ENCODE measurements at places on chromosomes 5 and 9.

DNA sequence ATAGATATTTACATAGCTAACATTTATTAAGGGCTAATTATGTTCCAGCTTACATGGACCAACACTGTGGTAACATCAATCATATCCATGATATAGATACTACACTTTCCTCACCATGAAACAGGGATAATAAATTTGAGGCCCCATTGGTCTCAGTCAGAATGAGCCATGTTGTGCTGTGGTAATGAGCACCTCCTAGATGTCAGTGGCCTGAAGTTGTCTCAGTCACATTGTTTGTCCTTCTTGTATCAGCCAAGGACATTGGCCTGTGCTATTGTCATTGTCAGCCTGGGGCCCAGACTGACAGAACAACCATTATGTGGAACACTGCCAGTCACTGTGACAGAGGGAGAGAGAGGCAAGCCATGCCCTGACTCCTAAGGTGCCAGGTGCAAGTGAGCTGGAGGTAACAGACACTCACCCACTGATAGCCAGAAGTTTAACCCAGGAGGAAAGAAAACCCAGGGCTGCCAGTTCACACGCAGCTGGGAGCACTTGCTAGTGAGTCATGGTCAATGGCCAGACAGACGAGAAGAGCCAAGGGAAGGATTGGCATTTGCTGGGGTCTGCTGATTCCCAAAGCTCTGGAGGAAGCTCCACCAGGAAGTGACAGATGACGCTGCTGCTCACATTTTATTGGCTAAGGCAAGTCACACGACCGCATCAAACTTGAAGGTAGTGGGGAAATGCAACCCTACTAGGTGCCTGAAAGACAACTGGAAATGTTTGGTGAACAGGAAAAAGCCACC is 224.2 kb downstream of the MELK start:
- DNase-seq: no peak

DNA sequence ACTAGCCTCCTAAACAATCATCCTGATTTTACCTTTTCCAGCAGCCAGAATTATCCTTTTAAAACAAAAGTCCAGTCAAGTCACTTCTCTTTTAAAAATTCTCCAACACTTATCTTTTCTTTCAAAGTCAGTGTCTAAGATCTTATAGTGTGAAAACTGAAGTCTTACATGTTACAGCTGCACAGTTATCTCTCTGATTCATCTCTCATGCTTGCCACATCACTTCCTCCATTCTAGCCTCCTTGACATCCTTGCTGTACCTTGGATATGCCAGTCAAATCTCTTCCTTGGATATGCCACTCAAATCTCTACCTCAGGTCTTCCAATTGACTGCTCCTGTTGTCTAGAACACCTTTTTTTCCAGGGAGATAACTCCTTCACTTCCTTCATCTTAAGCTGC is 361.7 kb upstream of the FTMT start:
- no peak for DNase-seq

DNA sequence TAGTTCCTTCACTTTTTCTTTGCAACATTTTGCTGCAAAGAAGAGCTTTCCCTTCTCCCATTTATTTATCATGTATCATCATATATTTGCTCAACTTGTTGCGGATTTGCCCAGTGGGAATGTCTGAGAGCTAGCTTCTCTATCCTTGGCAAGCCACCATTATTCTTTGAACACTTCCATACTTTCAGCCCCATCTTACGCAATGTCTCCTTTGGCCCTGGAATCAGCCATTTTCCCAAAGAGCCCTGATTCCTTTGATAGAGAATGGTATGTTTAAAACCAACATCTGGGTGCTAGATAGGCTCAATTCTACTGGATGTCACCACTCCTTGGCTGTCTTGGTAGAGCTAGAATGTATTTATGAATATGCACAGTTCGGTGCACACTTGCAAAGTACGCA is 12.6 kb upstream of the SETD9 start:
- DNase-seq: no peak

DNA sequence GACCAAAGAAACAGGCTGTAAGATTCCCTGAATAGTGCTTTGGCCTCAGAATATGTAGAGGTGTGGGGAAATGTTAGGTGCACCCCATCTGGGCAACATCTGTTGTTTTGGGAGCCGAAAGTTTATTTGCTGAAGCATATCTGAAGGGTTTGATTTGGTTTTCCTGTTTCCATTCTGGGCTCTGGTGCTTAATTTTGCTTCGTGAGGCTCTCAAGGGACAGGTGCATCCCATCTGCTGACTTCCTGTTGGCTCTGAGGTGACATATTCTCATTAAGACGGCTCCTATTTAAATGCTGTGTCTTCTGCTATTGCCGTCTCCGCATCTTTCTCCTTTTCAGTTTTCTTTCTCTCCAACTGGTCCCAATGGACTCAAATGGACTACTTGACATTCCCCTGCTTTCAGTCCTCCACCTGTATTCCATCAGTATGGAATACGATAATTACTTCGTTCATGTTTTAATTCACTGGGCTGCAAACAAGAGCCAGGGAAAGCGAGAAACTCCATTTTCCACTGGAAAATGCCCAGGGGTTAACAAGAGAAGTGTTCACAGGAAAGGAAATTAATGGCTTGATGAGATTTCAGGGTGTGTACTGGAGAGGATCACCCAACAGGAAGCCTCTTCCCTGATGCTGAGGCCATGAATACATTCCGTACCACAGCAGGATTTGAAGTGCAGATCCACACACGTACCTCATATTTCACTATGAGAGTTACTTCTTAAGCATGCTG is 104.0 kb downstream of the MTX3 start:
- no peak for DNase-seq

GRCh38 chr5:54738118-54738972 is 220.8 kb downstream of the SNX18 start:
- DNase-seq: peak; percentile 12

DNA sequence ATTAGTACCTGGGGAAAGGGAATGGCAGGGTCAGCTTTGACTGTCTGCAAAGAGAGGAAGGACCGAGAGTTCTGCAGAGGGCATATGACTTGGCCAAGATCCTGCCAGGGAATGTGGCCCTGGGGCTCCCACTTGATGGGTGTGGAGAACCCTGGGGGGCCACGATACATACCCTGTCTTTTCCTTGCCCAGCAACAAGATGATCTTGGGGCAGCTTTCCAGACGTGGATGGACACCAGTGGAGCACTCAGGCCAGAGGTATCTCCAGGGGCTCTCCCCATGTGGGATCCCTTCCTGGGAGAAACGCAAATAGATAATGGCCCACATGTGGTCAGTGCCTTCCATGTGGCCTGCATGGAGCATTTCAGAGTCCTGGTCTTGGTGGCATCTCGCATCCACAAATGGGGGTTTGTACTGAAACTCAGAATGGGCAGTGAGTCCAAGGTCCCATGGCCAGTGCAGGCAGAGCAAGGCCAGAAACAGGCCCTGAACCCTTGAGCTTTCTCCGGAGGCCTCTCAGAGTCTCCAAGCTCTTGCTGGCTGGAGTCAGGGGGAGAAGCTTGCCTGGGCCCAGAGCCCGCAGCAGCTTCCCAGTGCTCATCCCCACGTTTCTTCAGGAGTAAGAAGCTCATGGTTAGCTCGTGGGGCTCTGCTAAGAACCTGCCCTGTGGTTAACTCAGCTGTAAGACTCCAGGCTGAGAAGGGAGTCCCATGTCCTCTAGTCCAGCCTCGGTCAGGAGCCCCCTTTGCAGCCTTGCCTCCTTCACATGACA is 18.3 kb upstream of the ORM1 start:
- DNase-seq: no peak

- DNase-seq: no peak
These were observed 593.5 kb downstream of the CETN3 start for GRCh38 chr5:89816038-89816437.

GRCh38 chr9:84587153-84587552 is 82.4 kb upstream of the NTRK2 start:
- no peak for DNase-seq

- DNase-seq: no peak
These were observed 31.8 kb upstream of the ORM1 start for GRCh38 chr9:114291064-114291474.

- DNase-seq: no peak
These were observed 48.0 kb downstream of the HAPLN1 start for GRCh38 chr5:83672646-83673045.

Data from NCI-H774 (cell line).